ENCODE measurements at places on chromosomes 4 and X.
A peak's percentile ranks its signal among the peaks of the same experiment; 100 is the strongest.

DNA sequence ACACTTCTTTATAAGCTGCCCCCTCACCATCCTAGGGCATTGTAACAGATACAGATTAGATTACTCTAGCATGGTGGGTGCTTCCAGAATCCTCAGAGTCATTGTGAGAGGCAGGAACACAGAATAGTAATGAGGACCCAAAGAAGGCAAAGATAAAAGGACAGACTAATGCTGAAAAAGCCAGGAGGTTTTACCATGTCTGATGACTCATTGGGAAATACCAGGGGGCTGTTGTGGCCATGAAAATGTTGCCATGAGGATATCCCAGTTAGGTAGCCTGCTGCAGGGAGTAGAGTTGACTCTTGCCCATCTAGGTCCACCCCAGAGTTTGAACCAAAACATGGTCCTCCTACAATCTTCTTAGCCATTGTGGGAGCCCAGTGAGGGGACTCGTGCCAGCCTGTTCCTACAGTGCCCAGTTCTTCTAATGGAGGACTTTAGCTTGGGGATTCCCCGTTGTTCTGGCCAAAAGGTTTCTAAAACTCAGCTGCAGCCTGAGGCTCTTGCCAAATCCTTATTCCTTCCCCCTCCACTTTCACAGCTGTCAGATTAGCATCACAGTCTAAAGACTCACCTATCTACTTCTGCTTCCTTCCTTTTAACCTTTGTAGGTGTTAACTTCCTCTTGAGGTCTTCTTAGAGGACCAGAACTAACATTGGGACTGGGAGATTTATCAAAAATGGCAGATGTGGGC lies 586.0 kb upstream of the AADAT start:
- H3K4me1 ChIP-seq: no peaks in the 10 kb centered on the region
- H3K36me3 ChIP-seq: no peaks in the 10 kb centered on the region
- no peak for DNase-seq
- H3K27me3 ChIP-seq: no peaks in the 10 kb centered on the region

DNA sequence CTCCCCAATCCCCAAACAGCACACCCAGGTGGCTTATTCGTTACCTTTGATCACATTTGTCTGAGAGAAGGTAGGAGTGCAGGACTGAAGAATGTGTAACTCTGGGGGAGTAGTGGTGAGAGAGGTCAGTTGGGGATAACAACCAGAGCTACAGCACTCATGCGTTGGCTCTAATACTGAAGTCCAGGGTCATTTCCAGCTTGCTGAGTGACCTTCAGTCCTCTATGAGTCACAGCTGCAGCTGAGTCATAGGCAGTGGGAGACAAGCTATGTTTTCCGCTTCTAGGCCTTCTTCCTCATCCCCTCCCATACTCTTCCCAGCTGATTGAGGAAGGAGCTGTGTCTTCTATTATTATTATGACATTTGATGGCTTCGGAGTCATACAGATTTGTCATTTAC lies 31.6 kb upstream of the CT47C1 start:
- no peaks in the 10 kb centered on the region for H3K27me3 ChIP-seq
- no peaks in the 10 kb centered on the region for H3K36me3 ChIP-seq
- no peak for DNase-seq
- no peaks in the 10 kb centered on the region for H3K4me1 ChIP-seq
- H3K27ac ChIP-seq: no peak overlapping the region
- H3K4me3 ChIP-seq: no peak overlapping the region

GRCh38 chrX:10103023-10103422 lies 53.8 kb upstream of the CLCN4 start:
- peaks cover 26% of the 10 kb centered on the region for H3K36me3 ChIP-seq
- H3K27me3 ChIP-seq: no peaks in the 10 kb centered on the region
- peaks cover 41% of the 10 kb centered on the region for H3K4me1 ChIP-seq
- DNase-seq: no peak

GRCh38 chr4:81472281-81473182 lies 825 bp upstream of the RASGEF1B start:
- peaks cover 5% of the 10 kb centered on the region for H3K36me3 ChIP-seq
- H3K4me3 ChIP-seq: peak overlapping the region; percentile 84
- H3K27me3 ChIP-seq: no peaks in the 10 kb centered on the region
- peak overlapping the region; percentile 93 for H3K27ac ChIP-seq
- peaks cover 26% of the 10 kb centered on the region for H3K4me1 ChIP-seq

GRCh38 chr4:72631296-72631695 lies 62.3 kb upstream of the ADAMTS3 start:
- H3K27me3 ChIP-seq: no peaks in the 10 kb centered on the region
- no peak overlapping the region for H3K27ac ChIP-seq
- no peaks in the 10 kb centered on the region for H3K4me1 ChIP-seq
- H3K4me3 ChIP-seq: no peak overlapping the region

DNA sequence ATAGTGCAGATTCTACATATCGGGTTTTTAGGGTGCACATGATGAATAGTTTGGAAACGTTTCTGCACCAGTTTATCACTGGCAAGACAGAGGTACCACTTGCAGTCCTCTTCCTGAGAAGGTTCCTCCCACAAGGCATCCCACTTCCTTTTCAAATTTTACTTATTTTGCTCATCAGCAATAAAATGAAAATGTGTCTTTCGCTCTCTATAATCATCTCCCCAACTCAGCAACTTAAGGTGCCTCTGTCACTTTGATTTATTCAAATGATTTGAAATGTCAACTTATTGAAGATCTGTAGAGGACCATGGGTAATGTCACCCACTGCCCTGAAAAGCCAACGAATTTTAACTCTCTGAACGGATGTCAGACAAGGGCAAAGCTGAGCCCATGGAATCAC lies 53.2 kb downstream of the VGLL1 start:
- H3K4me3 ChIP-seq: peak overlapping the region; percentile 19
- H3K4me1 ChIP-seq: peaks cover 47% of the 10 kb centered on the region
- DNase-seq: no peak
- peak overlapping the region; percentile 80 for H3K27ac ChIP-seq

DNA sequence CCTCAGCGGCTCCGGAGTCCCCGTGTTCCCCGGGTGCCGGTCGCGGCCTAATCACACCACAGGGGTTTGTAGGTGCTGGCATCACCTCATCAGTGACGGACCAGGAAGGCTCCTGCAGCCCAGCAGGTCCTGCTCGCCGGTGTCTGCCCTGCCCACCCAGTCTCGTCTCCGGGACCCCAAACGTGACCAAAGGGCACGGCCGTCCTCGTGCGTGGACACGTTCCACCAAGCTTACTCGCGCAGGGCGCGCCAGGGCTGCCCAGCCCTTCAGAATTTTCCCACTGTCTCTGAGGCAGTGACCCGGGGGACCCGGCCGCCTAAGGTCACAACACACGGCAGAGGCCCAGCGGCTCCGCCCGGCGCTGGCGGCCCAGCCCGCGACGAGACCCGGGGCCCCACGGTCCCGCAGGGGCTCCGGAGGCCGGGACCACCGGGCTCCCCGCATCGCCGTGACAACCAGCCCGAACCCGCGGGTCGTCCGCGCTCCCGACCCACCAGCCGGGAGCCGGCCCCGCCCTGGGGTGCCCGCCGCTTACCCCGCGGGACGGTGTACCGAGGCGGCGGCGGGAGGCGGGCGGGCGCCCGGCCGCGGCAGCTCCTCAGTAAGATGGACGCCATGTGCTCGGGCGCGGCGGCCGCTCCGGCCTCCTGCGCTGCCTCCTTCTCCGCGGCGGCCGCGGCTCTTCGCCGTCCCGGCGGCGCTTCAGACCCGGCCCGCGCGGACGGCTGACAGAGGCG lies 454 bp downstream of the LETM1 start:
- peak overlapping the region; percentile 90 for H3K4me3 ChIP-seq
- H3K4me1 ChIP-seq: peaks cover 36% of the 10 kb centered on the region

- peaks cover 5% of the 10 kb centered on the region for H3K36me3 ChIP-seq
- H3K27me3 ChIP-seq: no peaks in the 10 kb centered on the region
- H3K4me1 ChIP-seq: peaks cover 48% of the 10 kb centered on the region
- H3K4me3 ChIP-seq: no peak overlapping the region
- DNase-seq: no peak
- H3K27ac ChIP-seq: no peak overlapping the region
These were observed 19.1 kb downstream of the MAML3 start for GRCh38 chr4:140134746-140135425.

DNA sequence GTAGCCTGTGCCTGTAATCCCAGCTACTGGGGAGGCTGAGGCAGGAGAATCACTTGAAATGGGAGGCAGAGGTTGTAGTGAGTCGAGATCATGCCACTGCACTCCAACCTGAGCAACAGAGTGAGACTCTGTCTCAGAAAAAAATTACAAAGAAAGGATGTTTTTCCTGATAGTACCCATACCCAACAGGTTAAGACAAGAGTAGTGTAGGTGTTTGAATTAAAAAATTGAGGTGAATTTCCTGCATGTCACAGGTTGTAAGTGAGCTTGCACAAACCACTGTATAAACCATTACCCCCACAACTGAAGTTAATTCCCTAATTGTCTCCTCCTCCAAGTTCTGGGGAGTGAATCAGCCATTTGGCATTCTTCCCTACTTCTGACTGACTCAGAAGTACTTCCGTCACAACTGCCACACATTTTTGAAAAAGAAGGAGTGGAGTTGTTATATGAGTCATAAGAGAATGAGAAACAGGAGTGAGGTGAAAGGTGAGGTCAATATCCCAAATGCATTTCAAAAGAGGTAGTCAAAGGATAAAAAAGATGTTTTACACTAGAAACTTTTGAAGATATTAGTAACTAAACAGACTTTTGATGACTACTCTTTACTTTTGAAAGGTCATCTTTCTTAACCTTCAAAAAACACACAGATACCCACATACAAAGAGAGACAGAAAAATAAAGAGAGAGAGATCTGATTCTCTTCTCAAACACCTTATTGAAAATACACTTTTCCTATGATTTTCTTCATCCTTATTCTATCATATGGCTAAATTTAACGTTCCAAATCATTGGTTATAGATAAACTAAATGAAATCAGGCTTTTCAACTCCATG lies 134.5 kb downstream of the BTC start:
- H3K4me3 ChIP-seq: no peak overlapping the region
- no peaks in the 10 kb centered on the region for H3K36me3 ChIP-seq
- no peaks in the 10 kb centered on the region for H3K4me1 ChIP-seq
- no peak overlapping the region for H3K27ac ChIP-seq
- peaks cover 4% of the 10 kb centered on the region for H3K27me3 ChIP-seq
- no peak for DNase-seq

DNA sequence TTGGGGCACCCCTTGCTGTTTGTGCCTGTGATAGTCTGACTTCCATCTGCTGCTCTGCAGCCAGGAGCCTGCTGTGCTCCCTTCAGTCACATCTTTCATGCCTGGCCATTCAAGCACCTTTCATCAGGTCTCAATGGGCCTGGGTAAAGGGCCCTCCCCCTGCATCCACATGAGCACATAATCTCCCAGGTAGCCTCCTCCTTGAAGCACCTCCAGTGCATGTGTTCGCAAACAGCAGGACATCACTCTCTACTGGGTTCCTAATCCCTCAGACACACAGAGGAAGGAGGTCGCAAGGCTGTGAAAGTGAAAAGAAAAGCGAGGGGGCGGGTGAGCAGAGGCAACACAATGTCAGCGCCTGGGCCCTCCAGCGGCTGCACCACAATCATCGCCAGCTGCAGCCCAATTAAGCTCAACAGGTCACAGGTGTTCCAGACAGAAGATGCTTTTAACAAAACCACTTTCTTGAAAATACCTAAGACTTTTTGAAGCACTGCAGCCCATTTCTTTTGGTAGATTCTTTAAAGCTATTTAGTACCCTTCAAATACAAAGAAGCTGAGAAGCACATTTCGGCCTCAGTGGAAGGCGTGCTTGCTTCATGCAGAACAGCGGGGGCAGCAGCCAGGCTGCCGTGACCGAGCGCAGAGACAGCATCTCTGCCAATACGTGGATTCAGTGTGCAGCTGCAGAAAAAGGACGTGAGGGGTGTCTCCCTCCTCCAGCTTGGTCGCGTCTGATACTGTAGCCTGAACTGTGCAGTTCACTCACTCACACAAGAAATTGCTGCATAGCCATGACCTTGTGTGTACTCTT lies 92.2 kb upstream of the SPRY1 start:
- H3K4me3 ChIP-seq: no peak overlapping the region
- no peaks in the 10 kb centered on the region for H3K27me3 ChIP-seq
- peaks cover 7% of the 10 kb centered on the region for H3K4me1 ChIP-seq
- peak overlapping the region; percentile 42 for H3K27ac ChIP-seq
- peaks cover 22% of the 10 kb centered on the region for H3K36me3 ChIP-seq

GRCh38 chr4:18020145-18020670 lies 1.3 kb downstream of the LCORL start:
- DNase-seq: peak; percentile 10
- peak overlapping the region; percentile 89 for H3K27ac ChIP-seq
- H3K27me3 ChIP-seq: peaks cover 13% of the 10 kb centered on the region
- no peaks in the 10 kb centered on the region for H3K36me3 ChIP-seq

DNA sequence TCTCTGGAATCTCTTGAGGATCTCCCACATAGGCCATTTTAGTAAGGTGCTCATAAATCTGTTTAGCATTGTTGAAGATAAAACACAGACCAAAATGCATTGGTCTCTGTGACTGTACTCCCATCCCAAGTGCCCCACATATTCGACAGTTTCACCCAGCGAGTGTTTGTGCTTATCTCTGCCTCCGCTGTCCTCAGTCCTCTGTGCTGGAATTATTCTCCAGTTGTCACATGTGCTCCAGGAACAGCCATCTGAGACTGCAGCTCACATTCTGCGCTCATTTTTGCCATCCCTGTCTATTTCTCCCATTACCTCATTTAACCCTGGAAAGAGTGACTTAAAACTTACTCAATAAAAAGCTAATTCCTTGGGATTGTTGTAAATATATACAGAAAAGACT lies 27.6 kb upstream of the DCHS2 start:
- H3K4me3 ChIP-seq: no peak overlapping the region
- peaks cover 39% of the 10 kb centered on the region for H3K27me3 ChIP-seq
- no peaks in the 10 kb centered on the region for H3K36me3 ChIP-seq
- H3K4me1 ChIP-seq: no peaks in the 10 kb centered on the region

DNA sequence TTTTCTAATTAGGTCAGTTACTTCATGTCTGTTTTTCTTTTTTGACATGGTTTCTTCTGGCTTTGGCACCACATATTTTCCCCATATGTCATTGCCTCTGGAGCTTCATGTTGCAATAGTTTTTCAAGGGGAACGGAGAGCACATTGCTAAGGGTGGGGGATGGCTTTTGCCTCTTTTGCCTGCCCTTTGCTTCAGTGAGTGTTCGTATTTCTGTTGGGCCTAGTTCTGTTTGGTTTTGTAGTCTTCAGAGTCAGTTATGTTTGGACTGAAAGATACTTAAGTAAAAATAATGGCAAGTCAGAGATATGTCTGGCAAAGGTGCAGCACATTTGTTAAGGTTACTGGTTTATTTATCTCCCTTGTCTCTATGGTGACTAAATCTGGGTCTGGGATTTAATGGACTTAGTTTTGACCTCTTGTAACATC lies 29.1 kb downstream of the FHL1 start:
- no peaks in the 10 kb centered on the region for H3K27me3 ChIP-seq
- no peaks in the 10 kb centered on the region for H3K4me1 ChIP-seq
- no peak overlapping the region for H3K27ac ChIP-seq
- no peaks in the 10 kb centered on the region for H3K36me3 ChIP-seq

GRCh38 chr4:164021947-164022346 lies 527.5 kb downstream of the TMA16 start:
- no peaks in the 10 kb centered on the region for H3K27me3 ChIP-seq
- no peaks in the 10 kb centered on the region for H3K36me3 ChIP-seq
- DNase-seq: no peak

- no peak for DNase-seq
- H3K27me3 ChIP-seq: no peaks in the 10 kb centered on the region
- H3K36me3 ChIP-seq: no peaks in the 10 kb centered on the region
- no peak overlapping the region for H3K27ac ChIP-seq
- H3K4me3 ChIP-seq: no peak overlapping the region
These were observed 203.1 kb downstream of the FBXO8 start for GRCh38 chr4:174080361-174080760.

All from activated naive CD8-positive, alpha-beta T cell treated with anti-CD3 and anti-CD28 coated beads for 36 hours (primary cell).